Activated CD4-positive, alpha-beta T cell treated with anti-CD3 and anti-CD28 coated beads, Interleukin-2, amount 50 U/mL, for 1 hour (primary cell): ENCODE measurements at places on chromosomes 6 and 20.

DNA sequence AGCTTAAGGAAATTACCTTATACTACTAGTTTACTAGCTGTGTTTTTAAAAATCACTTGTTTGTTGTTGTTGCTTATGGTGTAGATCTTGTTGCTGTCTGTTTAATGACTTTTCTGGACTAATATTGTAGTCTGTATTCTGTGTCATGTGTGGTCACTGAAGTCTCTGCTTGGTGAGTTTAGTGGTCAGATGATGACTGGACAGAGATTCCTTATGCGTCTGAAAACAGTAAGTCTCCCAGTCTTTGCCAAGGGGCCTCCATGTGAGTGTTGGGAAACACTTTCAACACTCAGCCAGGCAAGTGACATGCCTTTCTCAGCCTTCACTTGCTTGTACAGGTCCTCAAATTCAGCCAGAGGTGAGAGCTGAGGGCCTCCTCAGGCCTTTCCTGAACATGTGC is 256.9 kb upstream of the RNF24 start:
- DNase-seq, result no peak

DNA sequence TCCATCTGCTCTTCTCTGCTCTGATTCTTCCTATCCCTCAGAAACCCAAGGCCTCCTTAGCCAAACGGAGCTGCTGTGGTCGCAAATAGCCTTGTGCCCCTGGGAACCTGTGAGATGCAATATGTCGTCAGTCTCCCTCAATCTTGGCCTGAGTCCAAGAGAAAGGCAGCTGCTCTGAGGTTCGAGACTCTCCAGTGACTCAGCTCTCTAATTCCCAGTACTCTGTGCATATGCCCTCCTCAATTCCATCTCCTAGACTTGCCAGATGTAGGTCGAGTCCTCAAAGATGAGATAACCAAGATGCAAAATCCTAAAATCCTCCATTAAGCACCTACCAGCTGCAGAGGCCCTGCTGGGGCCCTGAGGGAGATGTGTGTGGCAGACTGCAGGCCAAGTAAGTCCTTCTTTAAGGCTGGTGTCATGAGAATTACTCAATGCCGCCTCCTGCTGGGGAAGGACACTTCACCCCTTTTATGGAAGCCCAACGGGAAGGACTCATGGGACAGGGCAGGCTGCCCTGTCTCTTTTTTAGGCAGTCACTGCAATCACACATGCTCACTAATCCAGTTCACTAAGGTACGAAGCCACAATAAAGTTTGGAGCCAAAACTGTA is 28.5 kb downstream of the C6orf15 start:
- peak; percentile 31 for DNase-seq

DNA sequence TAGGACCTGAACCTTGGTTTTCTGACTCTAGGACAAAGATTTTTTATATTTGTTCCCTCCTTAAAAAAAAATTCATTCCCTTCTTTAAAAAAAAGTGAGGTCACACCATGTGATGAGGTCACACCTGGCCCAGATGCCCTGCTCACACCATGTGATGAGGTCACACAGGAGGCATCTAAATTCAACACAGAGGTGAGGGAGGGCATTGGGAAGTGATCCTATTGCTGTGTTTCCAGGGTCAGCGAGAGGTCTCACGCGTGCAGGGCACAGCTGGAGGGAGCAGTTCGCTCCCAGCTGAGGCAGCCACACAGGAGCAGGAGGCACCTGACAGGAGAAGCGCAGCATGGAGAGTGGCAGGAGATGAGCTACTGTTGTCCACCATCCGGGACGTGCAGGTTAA is 92.5 kb downstream of the SLC22A23 start:
- no peak for DNase-seq

DNA sequence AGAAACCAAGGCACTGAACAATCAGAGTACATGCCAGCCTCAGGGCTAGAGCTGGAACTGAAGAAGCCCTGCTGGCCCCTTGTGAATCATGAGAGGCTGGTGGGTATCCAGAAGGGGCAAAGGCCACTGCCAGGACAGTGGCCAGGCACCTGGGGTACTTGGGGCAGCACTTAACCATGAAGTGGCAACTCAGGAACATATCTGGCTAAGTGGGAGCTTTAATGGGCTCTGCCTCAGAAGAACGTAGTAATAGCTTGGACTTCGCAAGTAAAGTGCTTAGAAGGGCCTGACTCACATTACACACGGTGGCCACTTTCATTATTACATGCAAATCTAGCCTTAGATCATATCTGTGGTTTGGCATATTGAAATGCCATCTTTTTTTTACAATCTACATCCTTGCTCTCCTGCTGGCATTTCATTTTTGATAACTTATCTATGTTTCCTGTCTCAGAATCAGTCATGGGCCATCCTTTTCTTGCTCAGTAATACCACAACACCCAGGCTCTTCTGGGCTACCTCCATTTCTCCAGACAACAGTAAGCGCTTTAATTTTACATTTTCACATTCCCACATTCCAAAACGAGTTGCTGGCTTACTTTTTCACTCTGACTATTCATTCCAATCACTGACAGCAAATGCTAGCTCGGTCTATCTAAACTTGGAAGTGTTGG is 21.6 kb downstream of the NAPB start:
- no peak for DNase-seq

- no peak for DNase-seq
Measured at GRCh38 chr6:124882579-124883393, 79.5 kb upstream of the RNF217 start.
